ENCODE measurements at places on chromosomes 11 and 22.

DNA sequence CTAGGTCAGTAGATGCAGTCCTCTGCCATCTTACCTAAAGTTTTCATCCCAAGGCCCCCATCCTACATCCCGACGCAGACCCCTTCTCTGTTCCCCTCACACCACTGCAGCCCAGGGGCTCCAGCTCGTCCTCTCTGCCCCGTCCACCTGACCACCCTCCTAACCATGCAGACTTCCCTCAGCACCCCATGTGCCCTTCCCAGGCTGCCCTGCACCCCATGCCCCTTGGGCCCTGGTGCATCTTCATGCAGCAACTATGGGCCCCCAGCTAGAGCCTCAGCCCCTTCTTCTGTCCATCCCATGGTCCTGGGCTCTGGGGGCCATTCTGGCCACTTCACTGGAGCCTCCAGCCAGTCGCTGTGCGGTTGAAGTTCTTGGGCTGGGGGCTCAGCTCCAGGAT lies 2.9 kb downstream of the PRR33 start:
- no peak for DNase-seq

GRCh38 chr22:41998361-41999261 lies at the start of gene WBP2NL:
TSS of gene WBP2NL (plus strand) at chr22:41998788. CDS start at chr22:41998819, 31 bp downstream.
- DNase-seq: no peak

- peak; percentile 51 for DNase-seq
These were observed 1.1 kb downstream of the TTLL12 start for GRCh38 chr22:43185860-43186261.

GRCh38 chr11:64619196-64619595 lies 28.2 kb downstream of the SLC22A12 start:
- DNase-seq: no peak

DNA sequence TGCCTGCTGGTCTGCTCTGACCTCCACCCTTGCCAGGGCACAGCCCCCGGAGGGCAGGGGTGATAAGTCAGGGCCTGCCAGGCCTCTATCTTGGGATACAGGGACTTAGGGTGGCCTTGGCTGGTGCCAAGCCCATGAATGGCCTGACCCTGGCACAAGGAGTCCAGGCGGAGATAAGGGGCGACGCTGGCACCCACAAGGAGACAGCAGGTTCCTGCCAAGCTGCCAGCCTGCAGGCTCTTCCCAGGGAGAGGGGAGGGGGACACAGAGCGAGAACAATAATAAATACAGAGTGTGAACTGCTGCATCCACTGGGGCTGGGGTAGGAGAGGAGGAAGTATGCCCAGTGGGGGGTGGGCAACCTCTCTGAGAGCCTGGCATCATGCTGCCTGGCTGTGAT lies 978 bp downstream of the CSDC2 start:
- DNase-seq: peak; percentile 30

DNA sequence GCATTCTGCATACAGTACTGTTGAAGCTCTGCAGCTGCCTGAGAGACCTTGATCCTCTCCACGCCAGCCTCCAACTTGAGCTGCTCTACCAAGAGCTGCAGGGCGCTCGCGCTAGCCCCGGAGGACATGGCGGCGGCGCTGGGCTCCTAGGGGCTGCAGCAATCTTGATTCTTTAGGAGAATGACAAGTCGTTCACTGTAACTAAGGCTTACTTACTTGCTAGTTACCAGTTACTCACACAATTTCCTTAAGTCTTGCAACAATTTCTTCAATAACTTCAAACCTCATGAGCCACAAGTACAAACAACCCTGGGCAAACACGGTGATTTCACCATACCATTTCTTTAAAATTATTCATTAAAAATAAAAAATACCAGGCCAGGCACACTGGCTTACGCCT lies 21.9 kb downstream of the SBF2 start:
- DNase-seq: no peak

DNA sequence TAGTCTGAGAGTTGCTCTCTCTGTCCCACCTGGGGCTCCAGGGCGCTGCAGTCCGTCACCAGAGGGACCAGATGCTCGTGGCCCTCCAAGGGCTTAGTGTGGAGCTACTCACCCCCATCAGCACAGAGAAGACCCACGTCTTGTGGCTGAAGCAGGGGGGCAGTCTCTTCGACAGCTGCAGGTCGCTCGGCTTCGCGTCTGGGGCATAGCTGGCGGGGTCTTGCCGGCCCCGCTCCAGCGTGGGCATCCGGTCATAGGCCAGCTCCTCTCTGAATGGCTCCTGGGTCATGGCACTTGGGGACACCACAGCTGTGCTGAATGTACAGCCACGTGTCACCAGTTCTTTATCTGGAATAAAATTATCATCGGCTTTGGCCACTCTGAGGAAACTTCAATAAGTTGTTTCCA lies 608 bp downstream of the MLC1 start:
- DNase-seq: no peak

DNA sequence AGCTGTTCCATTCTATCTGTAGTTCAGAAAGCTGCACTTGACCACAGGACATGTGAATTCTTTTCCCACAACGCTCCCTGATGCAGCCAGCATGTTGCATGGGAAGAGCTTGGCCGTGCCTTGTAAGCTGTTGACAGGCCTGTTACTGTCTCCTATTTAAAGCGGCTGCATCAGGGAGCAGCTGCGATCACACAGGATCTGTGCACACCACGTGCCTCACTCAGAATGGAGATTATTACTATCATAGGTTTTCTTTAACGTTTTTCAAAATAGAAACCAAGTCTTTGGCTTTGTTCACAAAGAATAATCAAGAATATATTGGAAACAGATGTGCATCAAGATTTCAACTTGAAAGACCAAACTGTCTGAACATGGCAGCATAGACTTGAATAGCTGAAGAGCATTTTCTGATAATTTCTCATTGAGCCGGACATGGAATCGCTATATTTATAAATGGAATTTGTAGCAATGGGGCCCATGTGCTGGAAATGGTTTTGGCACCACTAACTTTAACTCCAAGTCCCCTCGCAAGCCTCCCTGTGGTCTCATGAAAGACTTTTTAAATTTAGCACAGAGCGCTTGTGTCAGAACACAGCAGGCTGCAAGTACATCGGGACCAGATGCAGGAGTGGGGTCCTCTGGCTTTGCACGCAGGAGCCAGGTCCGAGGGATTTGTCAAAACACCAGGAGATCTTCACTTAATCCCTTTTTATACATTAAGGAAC lies 40.8 kb upstream of the MYO18B start:
- DNase-seq: no peak

DNA sequence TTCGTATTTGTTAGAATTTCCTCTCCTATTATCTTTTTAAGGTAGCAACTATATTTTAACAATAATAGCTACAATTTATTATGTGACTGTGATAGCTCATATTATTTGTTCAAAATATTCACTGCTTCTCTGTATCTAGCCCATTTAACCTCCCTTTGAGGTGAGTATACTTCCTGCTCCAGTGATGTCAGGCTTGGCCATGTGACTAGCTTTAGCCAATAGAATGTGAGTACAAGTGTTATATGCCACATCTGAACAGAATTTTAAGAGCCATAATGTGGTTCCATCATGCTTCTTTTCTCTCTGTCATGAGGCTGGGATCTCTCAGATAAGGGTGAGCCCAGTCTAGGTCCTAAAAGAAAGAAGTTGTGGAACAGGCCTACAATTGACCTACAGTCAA lies 217.6 kb downstream of the TTC28 start:
- no peak for DNase-seq

DNA sequence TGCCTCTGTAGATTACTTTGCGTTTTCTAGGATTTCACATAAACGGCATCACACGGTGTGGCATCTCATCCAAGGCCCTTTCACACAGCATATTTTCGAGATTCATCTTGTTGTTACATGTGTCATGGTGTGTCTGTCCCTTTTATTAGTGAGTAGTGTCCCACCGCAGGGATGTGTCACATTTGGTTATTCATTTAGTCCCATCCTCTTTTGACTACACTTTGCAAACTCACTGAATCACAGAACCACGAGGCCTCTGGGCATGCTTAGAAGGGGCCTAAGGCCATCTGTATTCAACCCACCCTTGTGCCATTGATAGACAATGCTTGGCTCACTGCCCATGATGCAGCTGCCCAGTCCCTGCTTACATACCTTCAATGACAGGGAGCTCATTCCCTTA lies 4.2 kb upstream of the RAC2 start:
- DNase-seq: no peak

DNA sequence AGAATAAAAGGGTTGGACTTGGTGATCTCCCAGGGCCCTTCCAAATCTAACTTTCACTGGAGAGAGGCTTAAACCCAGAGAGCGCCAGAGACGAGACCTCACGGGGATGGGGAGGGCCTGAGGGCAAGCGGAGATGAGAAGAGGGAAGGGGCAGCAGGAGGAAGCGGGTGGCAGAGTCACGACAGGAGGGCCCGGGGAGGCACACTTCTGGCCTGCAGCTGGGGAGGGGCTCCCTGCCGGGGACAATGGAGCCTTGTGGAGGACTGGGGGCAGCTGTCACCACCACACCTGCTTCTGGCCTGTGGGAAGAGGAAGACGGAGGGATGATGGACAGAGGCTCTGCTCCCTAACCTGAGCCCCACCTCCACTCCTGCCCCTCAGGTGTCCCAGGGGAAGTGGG lies 40.2 kb downstream of the PDE2A start:
- no peak for DNase-seq

DNA sequence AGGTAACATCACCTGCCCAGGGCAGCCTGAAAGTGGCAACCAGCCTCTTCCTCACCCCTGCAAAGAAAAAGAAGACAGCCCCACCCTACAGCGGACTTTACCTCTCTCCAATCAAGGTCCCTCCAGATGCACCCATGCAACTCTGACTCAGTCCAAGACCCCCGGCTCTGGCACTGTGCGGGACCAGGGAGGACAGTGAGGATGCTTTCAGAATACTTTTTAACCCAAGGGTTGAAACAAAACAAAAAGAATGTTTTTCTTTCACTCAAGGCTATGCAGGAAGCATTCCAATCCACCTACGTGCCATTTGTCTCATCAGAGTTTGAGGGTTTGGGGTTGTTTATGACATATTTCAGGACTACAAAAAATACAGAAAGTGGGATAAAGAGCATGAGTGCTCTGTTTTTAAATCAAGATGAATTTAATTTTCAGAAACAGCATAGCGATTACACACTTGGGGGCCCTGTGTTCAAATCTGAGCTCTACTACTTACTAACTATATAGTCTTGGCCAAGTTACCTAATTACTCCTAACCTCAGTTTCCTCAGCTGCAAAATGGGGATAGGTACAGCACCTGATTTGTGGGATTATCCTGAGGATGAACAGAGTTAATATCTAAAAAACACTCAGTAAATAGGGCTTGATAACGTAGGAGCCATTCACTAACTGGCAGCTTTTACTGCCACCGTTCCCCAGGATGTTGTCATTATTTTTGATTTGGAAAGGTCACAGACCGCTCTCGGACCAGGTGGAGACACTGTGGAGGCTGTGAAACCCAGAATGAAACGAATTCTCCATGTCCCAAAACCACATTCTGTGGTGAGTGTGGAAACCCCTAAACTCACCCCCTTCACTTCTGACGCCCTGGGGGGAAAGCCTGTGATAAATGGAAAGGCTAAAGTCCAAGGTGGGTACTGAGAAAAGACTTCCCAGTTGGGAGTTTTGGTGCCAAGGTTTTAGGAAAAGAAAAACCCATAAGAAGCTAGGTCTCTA lies 5.6 kb downstream of the PLAAT3 start:
- DNase-seq: no peak

All from COR-L47 (cell line).